ENCODE measurements at places on chromosomes 1 and 21.

- DNase-seq = no peak
Observed at GRCh38 chr1:201456499-201457309, 12.3 kb downstream of the PHLDA3 start.

GRCh38 chr1:4854367-4854766 lies 200.0 kb downstream of the AJAP1 start:
- no peak for DNase-seq

DNA sequence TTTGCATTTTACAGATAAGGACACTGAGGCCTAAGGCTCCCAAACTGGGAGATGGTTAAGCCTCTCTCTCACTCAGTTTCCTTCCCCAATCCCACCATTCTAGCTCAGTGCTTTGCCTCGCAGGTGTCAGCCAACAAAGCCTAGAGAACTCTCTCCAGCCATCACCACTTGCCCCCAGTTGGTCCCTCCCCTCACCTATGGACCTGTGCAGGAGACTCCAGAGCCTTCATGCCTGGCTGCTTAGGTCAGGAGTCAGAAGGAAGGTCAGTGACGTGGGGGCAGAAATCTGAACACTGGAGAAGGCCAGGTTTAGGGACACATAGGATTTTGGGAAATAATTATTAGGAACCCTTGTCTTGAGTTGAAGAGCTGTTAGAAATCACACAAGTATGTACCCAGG lies 295.3 kb downstream of the PTPRU start:
- DNase-seq = no peak

GRCh38 chr1:88655685-88656299 lies 28.3 kb upstream of the PKN2 start:
- DNase-seq = no peak
